ENCODE measurements at places on chromosomes 6 and 20.
A peak's percentile ranks its signal among the peaks of the same experiment; 100 is the strongest.

DNA sequence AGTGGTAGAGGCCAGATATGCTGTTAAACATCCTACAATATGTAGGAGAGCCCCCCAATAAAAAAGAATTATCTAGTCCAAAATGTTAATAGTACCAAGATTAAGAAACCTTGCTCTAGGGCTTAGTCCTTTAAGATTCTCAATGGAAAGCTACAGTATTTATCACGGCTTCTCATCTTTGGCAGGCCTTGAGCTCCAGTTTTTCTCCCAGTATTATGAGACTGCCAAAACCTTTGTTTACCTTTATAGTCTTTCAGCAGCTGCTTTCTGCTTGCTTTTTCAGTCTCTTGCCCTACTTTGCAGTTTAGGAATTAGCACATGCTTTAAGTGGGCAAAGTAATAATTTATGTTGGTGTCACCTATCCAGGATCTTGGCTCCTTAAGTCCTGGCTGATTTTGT, 59.7 kb downstream of the NHLRC1 start:
- no peak for DNase-seq

DNA sequence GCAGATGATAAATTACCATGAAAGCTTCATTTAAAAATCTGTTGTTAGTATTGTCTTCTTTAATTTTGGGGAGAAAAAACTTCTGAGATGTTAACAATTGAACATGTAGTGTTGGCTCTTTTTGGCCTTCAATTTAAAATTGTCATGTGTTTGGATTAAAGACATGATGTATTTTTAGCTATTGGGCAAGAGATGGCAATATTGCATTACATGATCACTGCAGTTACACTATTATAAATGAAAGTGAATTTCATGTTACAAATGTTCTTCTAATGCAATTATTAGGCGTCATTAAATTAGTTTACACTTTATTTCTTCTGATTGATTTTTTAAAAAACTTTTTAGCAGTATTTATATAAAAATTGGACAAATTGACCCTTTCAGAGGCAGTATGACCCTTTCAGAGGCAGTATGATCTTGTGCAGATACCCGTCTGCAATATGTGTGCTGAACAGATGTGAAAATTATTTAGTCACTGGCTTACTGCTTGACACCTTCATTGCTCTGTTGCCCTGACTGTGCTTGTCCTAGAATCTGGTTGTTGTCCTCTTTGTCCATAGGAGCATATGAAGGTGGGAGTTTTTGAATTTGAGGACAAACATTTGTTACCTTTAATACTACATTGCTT, 25.8 kb downstream of the CDKAL1 start:
- DNase-seq, result no peak

DNA sequence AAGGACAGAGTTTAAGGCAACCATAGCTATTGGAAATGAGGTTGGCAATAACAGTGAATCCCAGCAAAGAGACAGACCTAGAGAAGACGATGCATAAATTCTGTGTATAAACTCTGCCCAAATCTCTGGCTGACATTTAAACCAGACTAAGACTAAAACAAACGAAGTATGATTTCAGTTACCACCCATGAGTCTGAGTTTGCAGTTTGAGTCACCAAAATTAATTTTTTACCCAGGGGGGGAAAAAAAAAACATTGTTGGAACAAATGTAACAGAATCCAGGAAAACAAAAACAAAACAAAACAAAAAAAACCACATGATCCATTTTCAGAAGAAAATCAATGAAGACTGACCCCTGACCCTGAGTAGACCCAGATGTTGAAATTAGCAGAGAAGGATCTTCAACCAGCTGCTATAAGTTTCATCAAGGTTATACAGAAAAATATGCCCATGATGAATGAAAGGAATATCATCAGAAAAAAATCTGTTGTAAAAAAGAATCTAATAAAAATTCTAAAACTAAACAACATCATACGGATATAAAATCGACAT, 190.8 kb downstream of the GMDS start:
- DNase-seq, result no peak

GRCh38 chr6:95091823-95092436, 485.4 kb upstream of the MANEA start:
- DNase-seq, result peak; percentile 65

DNA sequence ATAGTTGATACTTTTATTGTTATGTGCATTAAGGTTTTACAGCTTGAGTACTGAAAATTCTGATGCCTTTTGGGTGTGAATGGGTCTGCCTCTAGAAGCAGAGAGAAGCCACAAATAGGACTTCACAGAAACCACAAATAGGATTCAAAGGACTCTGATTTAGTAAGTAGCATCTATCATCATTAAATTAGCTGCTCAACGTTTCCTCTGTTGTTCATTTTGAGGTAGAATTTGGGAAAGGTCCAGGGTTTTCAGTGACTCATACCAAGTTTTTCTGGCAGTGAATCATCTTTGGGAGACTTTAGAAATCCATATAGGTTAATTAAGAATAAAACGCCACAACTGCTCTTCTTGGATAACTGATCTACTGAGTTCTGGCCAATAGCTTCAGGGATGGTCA, 105.1 kb downstream of the PHF3 start:
- DNase-seq, result peak; percentile 52

DNA sequence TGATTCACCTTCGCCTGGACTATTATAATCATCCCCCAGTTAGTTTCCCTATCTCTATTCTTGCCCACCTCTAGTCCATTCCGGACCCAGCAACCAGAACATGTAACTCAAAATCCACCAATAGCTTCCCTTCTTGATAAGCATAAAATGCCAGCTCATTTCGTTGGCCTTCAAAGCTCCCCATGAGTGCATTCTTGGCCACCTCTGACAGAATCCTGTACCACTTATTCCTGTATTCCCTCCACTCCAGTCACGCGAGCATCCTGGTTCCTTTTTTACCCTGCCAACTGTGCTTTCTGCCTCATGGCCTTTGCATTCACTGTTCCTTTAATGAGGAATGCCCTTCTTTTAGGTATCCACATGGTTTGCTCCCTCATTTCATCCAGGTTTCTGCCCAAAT, 36.7 kb downstream of the CYP24A1 start:
- no peak for DNase-seq

DNA sequence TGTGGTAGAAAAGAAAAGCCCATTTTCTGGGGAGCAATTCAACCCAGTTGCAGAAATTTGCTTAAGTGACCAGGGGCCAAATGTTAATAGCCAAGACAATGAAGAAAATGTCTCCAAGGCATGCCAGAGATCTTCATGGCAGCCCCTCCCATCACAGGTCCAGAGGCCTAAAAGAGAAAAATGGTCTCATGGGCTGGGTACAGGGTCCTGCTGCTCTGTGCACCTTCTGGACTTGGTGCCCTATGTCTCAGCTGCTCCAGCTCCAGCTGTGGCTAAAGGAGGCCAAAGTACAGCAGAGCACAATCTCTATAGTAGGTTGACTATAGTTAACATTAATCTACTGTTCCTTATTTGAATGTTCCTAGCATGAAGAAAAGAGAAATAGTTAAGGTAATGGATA, 44.7 kb downstream of the FRK start:
- no peak for DNase-seq

- no peak for DNase-seq
These were observed 123.6 kb downstream of the SYCP2 start for GRCh38 chr20:59809630-59810448.

DNA sequence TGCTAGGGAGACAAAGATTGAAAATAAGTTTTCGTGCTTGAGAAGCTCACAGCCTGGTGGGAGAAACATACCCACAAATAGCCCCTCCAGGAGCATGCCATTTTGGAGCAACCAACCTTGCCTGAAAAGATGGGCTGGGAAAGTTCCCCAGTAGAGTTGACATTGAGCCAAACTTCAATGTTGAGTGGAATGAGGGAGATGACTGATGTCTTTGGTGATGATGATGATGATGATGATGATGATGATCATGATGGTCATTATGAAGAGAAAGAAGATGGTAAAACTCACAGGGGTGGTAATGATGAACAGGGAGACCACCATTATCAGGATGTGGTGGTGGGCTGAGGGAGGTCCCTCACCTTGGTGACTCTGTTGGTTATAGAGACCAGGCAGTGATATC, 283.9 kb upstream of the RNF24 start:
- DNase-seq, result no peak

GRCh38 chr6:109118871-109119354, 23.6 kb downstream of the CEP57L1 start:
- DNase-seq, result no peak

DNA sequence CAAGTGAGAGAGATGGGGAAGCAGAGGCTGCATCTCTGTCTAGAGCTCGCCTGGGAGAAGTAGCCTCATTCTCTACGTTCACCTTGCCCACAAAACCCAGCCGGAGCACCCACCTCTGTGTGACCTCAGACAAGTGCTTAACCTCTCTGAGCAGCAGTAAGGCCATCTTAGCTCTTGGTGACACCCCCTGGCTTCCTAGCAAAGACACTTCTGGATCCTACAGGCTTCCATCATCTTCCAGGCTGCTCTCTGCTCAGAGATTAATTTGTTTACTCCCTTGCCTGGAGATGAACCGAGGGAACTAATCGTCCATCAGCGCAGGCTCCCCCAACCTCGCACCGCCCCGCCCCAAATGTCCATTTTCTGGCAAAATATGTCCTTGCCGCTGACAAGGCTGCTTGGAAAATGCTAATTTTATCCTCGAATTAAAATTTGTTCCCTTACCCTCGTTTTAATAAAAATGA, 24.0 kb upstream of the CTNNBL1 start:
- no peak for DNase-seq

DNA sequence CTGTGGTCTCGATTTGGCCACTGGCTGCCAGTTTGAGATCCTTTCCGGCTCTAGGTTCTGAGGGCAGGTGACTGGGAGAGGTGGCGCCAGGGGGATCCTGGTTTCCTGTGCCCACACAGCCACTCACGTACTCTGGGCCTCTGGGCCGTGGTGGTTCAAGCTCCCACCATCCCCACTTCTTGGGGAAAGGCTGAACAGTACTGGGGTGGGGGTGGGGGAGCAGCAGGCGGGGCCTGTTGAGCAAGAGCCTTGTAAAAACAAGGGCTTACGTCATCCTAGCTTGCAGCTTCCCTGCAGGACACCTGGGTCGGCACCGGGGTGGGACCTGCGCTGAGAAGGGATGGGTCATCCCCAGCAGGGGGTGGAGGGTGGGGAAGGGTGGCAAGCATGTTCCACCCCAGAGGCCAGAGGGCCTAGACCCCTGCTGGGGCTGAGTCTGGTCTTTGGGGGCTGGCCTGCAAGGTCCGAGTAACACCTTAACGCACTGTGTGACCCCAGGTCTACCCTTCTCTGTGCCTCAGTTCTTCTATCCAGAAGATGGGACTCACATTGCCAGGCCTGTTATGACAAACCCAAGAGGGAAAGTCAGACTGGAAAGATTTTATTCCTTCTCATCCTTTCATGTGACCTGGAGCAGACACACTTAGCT, 3.1 kb upstream of the CEBPB start:
- DNase-seq, result no peak

GRCh38 chr6:158835616-158836221, 16.6 kb upstream of the EZR start:
- no peak for DNase-seq

DNA sequence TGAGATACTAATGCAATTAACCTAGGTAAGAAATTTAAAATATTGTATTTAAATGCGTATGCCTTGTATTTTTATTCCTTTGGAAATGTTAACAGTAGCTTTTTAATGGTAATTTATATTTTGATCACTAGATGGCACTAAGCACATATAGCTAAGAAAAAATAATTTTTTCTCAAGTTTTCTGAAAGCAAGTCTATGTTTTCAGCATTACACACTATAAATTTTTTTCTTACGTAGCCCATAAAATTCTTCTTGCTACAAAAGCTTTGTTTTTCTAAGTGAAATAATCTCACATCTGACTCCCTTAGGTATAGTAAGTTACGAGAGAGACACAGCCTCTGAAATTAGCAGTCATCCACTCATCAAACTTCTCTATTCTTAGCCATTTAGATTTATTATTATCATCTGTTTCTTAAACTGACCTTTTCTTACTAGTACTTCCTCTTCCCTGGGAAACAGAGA, 35.7 kb downstream of the TSPYL4 start:
- no peak for DNase-seq

DNA sequence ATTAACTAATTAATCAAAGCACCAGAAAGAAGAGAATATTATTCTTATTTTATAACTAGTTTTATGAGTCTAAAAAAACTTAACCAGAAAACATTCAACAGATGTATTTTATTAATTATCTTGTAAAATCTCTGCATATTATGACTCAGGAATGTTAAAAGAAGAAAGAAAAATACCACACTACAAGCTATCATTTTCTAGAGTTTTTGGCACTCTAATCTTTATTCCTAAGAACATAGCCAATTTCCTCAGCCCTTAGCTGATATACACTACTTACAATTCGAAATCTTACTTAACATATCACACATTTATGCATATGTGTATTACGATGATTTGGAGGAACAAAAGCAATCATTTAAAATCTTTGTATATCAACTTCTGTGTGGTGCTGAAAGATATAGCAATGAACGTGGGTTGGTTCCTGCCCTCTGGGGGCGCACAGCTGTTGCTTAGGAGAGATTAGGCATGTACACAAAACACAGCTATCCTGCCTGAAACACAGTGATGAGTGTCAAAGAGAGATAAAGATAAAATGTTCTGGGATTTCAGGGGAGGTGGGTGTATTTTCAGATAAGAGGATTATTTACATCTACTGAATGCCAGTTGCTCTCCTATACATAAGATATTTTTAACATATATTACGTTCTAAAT, 404.5 kb downstream of the SYNE1 start:
- peak; percentile 31 for DNase-seq

DNA sequence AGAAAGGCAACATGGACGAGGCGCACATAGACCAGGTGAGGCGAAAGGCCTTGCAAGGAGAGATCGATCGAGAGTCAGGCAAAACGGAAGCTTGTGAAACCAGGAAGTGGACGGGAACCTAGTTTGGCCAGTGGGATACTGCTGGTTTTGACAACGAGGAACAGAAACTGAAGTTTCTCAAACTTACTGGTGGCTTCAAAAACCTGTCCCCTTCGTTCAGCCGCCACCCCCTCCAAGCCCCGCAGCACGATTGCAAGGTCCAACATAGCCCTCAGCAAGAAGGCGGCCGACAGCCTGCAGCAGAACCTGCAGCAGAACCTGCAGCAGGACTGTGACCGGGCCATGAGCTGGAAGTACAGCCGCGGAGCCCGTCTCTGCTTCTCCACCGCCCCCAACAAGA, 238.0 kb downstream of the KHDC1L start:
- no peak for DNase-seq

DNA sequence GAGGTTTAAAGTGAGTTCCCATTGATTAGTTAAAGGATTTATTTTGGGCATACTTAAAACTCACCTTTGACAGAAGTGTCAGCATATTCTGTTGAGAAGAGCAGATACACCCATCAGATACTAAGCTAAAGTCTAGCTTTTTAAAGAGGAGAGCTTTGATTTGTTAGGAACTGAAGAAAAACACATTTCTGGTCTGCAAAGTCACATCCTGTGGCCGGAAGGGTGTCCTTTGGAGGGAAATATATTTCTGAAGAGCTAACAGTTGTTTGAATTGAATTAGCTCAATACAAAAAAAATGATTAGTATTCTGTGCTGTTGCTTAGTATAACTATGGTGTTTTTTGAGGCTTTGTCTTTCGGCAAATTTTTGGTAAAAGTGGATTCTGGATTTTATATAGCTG, 302.7 kb downstream of the RFPL4B start:
- no peak for DNase-seq

DNA sequence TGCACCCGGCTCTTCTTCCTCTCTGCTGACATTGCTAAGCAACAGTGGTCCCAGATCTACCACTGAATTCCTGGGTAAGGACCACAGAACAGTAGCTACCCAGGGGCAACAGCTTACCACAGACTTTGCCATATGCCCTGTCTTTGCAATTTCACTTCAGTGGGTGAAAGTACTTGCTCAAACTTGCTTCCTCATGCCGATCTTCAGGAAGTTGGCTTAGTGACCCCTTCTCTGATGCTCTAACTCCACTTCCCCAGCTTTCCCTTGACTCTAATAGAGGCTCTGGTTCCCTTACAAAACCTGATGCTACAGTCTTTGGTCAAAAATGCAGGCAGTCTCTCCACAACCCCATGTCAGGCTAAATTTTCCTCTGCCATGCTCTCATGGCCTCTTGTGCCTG, 3.3 kb upstream of the TAAR5 start:
- no peak for DNase-seq

Measured in myocyte (in vitro differentiated cells).